Hematopoietic multipotent progenitor cell treated with erythropoietin and hydrocortisone succinate and interleukin-3 and kit ligand, for 6 days (in vitro differentiated cells): ENCODE measurements at places on chromosomes 7 and 10.

DNA sequence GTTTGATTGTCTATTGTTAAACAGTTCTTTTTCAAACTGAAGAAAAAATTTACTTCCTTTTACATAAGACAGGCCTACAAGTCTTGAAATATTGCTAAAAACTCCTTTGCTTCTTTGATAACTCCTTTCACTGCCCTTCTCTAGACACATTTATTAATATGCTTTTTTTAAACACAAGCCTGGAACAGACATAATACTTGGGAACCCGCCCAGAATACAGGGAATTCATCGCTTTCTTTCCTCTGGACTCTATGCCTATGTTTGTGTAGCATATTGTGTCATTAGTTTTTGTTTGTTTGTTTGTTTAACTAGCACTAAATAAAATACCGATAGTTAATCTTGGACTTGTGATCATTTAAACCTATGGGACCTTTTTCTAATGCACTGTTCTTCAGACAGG, 42.4 kb upstream of the ABCB4 start:
- no peak for DNase-seq

DNA sequence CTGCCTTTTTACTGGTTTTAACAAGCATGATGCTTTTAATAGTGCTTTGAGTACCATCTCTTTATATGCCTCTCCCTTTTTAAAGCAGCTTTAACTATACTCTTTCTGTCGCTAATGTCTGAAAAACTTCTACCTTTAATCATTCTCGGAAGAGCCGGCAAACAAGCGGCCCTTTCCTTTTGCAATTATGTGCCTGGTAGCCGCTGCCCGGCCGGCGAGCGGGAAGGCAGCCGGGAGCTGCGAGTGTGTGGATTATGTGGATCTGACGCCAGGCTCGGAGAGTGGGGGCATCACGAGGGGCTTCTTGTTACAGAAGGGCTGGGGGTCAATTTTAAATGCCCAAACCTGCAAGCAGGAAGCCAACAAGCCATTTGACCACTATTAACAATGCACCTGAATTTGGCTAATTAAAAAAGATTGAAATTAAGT, 120.9 kb downstream of the BUB3 start:
- DNase-seq, result no peak

DNA sequence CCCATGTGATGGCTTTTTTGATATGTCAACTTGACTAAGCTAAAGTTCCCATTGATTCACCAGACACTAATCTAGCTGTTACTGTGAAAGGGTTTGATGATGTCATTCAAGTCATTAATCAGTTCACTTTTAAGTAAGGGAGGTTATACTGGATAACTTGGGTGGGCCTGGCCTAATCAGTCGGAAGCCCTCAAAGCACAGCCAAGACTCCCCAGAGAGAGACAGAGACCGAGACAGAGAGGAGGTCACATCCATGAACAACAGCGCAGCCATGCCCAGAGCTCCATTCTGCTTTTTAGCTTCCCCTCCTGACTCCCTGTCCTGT, 103.4 kb downstream of the TRIL start:
- no peak for DNase-seq

GRCh38 chr7:98779800-98780587, 89.8 kb downstream of the TMEM130 start:
- peak; percentile 24 for DNase-seq

DNA sequence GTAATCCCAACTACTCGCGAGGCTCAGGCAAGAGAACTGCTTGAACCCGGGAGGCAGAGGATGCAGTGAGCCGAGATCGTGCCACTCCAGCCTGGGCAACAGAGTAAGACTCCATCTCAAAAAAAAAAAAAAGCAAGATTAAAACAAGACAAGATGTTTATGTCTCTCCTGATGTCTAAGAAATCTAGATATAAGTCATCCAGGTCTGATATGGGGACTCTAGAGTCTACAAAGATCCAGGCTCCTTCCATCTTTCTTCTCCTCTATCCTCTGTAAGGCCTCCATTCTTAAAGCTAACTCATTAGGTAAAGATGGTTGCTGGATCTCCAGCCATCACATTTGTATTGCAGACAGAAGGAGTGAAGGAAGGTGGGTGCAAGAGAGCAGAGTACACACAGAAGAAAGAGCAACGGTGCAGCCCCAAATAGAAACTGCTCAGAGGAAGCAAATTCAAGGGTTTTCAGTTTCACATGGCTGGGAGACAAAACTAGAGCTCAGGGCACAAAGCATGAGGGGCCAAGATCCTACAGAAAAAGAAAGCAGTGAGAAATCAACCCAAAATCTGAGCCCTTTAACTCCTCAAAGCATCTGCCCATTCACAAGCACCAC, 57.6 kb downstream of the USP6NL start:
- no peak for DNase-seq

- DNase-seq, result no peak
Measured at GRCh38 chr7:45601816-45602540, 27.8 kb downstream of the ADCY1 start.

DNA sequence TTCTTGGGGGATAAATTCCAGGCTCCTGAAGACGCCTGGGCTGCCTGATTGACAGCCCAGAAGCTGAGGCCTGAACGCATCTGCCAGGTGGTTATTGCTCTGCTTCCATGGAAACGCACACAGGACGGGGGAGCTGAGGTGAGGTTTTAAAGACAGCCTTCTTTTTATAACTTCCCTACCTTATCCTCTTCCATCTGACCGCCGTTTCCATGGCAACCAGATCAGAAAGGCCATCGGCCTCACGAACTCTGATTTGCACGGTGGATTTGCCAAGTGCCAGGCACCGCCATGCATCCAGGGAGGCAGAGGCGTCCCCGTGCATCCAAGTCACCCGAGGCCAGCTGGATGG, 260.9 kb downstream of the ADARB2 start:
- DNase-seq, result no peak

DNA sequence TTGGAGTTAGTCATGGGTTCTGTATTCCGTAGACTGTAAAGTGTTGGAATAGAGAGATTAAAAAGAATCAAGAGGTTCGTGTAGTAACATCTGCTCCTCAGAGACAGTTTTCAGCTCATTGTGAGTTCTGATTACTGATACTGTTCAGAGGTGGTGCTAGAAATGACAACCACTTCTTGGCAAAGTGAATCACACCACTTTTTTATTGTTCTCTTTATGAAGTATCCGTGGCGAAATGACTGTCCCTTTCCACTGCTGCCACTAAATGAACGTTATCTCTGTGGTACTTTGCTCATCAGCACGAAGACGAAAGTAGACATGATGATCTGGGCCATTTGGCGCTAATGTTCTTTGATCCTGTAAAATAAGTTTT, 860 bp downstream of the RPP30 start:
- peak; percentile 34 for DNase-seq

GRCh38 chr7:20401861-20402746, 71.4 kb downstream of the ITGB8 start:
- no peak for DNase-seq

- no peak for DNase-seq
Measured at GRCh38 chr7:140686921-140687320, 9.6 kb upstream of the NDUFB2 start.

DNA sequence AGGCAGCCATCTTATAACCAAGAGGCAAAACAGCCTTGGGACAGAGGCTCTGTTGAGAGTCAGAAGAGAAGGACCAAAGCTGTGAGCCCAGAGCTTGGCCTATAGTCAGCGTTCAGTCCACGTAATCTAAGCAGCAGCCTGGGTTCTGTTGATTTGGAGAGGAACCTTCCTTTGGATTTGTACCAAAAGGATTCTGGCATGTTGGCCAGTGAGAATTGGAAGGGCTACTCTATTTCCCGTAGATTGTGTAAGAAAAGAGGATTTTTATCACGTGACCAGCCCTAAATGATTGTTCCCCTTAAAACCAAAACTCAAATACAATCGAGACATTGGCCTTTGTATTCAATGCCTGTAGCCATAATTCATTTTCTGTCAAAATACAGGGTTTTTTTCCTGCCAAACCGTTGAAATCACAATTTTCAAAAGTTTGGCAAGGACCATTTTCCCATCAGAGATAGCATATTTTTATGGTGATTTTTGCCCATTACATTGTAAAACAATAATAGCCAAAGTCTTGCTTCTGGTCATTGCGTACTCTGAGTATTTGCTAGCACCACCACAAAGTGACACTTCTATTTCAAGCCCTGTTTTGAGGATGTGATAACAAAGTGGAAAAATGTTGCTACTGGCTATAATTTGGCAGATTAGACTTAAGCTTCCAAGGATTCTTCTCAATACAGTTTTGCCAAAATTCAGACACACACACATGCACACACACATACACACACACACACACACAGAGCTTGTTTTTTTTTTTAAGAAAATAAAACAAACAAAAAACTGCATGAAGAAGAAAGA, 23.1 kb upstream of the BMPER start:
- no peak for DNase-seq

DNA sequence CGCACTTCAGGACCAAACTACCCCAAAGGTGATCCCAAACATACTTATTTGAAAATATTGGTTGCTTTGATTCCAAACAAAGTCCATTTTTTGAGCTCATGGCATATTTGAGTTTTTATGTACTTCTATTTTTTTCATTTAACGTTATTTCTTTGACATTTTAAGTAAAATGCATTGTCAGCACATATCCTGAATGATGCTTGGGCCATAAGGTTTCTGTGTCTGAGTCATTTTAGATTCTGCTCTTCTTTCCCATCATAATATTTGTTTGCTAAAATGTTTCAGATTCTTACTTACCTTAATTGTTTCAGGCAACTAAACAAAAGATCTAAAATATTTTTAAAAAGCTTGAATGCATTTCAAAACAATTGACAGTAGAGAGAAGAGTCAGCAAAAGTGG, 998.2 kb downstream of the REEP3 start:
- no peak for DNase-seq

DNA sequence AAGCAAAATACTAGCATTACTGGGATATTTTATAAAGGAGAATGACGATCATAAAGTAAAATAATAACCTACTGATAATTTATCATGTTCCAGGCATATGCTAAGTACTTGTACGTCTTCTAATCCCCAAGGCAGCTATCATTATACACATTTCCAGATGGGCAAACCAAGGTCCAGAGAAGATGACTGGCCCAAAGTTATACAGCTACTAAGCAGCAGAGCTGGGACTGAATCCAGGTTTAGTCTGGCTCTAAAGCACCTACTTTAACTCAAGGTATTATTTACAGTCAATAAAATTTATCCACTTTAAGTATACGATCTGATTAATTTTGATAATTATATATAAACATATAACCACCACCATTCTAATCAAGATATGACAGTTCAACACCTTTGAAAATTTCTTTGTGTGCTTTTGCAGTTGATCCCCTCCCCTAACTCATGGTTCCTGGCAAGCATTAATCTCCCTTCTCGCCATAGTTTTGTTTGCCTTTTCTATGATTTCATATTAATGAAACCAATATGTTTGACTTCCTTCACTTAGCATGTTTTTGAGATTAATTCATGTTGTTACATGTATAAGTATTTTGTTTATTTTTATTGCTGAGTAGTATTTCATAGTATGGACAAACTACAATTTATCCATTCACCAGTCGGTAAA, 126.7 kb downstream of the CPEB3 start:
- DNase-seq, result no peak

DNA sequence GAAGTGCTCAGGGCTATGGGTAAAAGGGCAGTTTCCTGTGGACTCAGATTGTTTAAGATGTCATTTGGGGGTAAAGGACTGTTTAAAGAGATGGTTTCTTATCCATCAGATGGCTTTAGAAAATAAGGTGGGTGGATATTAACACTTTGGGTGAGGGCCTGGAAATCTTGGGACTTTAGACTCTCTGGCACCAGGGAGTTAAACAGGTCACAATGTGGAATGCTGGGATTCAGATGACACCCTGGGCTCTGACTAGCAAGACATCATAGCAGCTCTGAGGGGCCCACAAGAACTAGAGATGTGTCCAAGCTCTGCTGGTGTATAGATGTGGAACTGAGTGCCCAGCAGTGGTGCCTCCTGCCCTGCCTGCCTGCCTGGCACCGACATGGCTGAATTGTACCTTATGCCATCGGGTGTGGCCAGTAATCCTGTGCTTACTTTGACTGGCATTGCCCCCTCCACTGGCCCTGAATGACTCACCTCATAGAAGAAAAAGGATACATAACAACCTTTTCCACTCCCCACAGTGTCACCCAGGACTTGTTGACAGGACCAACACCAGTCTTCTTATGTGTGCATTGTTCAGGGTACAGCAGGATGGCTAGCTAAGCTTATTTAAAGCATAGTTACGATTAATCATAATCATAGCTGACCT, 100.0 kb upstream of the PRR15 start:
- no peak for DNase-seq

DNA sequence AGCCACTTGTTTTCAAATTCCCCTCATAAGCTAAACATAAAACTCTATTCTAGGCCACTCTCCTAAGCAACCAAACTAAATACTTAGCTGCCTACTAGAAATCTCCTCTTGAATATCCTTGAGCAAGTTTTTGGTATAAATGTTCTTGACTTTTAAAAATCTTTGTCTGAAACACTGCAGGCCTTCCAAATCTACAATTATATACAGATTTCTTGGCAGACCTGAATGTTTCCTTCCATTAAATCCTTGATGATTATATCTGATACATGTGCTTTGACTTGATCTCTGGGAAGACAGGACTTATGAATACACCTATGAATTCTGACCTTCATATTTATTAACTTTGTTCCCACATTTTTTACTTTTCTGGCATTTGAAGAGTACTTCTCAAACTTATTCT, 314.5 kb downstream of the CACNA2D1 start:
- DNase-seq, result no peak

GRCh38 chr10:50809596-50809995, 69.9 kb downstream of the ASAH2B start:
- no peak for DNase-seq

- peak; percentile 96 for DNase-seq
Measured at GRCh38 chr7:157418204-157419034, 81.6 kb downstream of the DNAJB6 start.
